Heart left ventricle (tissue), 16 donors: ENCODE measurements at places on chromosomes 6 and 20.

- DNase-seq: no peak
These were observed 189.3 kb downstream of the PREX1 start for GRCh38 chr20:48638546-48638945.

- no peak for DNase-seq
These were observed 233.0 kb upstream of the PRND start for GRCh38 chr20:4488407-4489339.

GRCh38 chr20:52482044-52482443, 290.5 kb upstream of the ZFP64 start:
- DNase-seq: no peak

DNA sequence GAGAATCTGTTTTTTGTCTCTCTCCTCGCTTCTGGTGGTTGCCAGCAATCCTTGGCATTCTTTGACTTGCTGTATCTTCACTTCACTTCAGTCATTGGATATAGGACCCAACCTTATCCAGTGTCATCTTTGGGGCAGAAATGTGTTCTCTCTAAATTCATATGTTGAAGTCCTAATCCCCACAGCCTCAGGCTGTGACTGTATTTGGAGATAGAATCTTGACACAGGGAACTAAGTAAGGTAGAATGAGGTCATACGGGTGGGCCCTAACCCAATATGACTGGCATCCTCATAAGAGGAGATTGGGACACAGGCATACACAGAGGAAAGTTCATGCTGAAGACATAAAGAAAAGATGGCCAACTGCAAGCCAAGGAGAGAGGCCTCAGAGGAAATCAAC, 51.9 kb upstream of the TPD52L1 start:
- DNase-seq: no peak

DNA sequence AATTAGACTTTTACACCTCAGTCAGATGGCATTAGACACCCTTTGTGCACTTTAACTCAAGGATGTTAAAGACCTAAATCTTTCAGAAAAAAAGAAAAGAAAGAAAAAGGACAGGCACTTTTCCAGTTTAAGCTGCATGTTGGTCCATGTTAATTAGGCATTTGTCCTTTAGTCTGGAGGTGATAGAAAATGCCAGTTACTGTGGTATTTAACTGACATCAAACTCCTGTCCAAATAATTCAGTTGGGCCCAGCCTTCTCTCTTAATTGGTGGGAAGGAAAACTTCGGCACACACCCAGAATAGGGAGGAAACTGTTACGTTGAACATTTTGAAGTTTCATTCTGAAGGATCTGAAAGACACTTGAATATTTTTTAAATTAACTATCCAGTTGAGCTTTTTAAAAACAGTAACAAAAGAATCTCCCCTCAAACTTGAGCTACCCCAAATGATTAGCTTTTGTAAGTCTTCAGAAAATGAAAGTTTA, 30.3 kb downstream of the RREB1 start:
- DNase-seq: no peak

DNA sequence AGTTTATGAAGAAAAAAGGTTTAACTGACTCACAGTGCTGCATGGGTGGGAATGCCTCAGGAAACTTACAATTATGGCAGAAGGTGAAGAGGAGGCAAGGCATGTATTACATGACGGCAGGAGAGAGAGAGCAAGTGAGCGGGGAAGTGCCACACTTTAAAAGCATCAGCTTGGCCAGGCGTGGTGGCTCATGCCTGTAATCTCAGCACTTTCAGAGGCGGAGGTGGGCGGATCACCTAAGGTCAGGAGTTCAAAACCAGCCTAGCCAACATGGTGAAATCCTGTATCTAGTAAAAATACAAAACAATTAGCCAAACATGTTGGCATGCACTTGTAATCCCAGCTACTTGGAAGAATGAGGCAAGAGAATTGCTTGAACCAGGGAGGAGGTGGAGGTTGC, 213.3 kb upstream of the THEMIS start:
- no peak for DNase-seq

DNA sequence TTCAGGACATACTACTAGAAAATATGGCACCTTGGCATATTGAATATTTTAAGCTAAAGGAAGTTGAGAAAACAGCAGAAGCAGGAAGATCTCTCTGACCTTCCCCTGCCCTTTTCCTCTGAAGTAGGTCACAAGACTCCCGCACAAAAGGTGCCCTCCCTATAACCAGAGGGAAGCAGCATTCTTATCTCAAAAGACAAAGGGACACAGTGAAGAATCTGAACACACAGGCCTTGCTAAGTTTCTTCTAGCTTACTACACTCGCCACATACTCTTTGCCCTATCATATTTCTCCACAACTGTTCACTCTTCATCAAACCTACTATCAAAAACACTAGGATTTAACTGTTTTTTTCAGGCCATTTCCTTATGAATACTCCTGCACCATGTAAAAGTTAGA, 151.2 kb downstream of the ELOVL4 start:
- no peak for DNase-seq

GRCh38 chr6:18016698-18017097, 29.3 kb upstream of the KIF13A start:
- no peak for DNase-seq

- peak; percentile 89 for DNase-seq
These were observed 44.8 kb downstream of the FGD2 start for GRCh38 chr6:37050045-37050853.

DNA sequence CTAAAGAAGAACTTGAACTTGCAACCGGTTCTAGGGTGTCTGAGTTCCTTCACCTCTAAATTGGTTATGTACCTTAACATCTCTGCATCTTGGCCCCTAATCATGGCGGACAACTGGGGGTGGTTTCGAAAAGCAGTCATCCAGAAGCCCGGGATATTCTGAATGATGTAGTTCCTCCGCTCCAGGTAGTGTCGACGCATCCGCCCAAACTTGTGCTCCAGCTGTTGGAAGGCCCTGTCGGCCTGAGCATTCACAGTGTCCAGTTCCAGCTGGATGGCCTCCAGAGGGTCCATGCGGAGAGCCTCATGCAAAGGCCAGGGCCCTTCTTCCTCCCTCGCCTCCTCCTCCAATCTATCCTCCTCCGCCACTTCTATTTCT, 887 bp downstream of the TSPYL1 start:
- DNase-seq: peak; percentile 61

DNA sequence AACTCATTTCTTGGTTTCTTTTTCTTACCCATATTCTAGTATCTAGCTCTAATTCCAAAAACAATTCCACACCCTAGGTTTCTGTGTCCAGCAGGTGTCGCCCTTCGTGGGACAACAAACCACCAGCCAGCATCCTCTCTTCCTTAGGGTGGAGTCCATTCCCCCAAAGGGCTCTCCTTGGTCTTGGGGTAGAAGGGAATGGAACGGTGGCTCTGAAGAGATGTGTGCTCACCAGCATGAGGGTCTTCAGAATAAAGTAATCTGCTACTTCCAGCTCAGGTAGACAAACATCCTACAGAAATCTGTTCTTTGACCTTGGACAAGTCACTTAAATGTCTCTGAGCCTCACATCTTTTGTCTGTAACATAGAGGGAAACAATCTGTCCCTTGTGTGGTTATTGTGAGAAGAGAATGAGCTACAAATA, 7.2 kb downstream of the HLA-DMB start:
- peak; percentile 74 for DNase-seq

DNA sequence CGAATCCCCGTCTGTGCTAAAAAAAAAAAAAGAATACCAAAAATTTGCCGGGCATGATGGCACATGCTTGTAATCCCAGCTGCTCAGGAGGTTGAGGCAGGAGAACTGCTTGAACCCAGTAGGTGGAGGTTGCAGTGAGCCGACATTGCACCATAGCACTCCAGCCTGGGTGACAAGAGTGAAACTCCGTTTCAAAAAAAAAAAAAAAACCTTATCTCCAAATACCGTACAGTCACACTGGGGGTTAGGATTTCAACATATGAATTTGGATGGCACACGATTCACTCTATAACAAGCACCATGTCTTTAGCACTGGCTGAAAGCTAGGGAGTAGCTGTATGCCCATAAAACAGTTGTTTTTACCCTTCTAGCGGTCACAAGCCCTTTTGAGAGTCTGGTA, 3.8 kb downstream of the SMIM13 start:
- DNase-seq: no peak

GRCh38 chr20:5621305-5621704, 128.9 kb upstream of the SHLD1 start:
- no peak for DNase-seq

DNA sequence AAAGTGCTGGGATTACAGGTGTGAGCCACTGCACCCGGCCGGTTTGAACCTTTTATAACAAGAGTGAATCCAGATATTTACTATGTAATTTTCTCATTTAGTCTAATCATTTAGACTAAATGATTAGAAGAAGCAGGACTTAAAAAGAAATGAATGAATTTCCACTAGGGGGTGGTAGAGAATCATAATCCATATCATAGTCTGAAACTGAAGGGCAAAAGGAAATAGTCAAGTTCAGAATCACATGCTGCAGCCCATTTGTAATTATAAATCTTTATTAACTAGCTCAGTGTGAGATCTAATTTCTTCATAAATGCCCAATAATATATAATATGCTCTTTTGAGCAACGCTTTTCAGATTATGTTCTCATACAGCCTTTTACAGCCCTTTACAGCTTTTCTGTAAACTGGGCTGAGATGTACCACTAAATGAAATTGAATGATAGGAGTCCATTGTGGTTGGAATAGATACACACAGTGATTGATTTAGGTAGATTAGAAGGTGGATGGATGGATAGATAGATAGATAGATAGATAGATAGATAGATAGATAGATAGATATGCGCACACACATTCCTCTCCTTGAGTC, 31.8 kb downstream of the PSMB9 start:
- no peak for DNase-seq

DNA sequence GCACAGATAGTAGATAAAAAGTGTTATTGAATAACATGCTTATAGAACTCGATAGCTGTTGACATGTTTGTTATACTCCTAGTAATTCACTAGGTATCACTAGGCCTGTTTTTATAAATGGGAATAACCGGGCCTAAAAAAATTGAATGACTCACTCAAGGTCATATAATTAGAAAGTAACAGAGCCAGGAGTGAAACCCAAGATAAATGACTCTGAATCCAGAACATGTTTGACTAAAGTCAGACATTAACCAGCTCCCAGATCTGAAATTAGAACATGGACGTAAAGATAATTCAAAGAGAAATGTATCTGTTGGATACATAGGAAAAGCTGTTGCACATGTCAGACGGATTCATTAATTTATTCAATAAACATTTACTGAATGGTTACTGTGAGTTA, 26.9 kb downstream of the RGS17 start:
- no peak for DNase-seq

- DNase-seq: no peak
These were observed 500.3 kb upstream of the ADGRB3 start for GRCh38 chr6:68134796-68135195.

GRCh38 chr6:137919837-137920730, 53.0 kb downstream of the TNFAIP3 start:
- no peak for DNase-seq

GRCh38 chr6:19052219-19052618, 665.1 kb downstream of the RNF144B start:
- DNase-seq: no peak

DNA sequence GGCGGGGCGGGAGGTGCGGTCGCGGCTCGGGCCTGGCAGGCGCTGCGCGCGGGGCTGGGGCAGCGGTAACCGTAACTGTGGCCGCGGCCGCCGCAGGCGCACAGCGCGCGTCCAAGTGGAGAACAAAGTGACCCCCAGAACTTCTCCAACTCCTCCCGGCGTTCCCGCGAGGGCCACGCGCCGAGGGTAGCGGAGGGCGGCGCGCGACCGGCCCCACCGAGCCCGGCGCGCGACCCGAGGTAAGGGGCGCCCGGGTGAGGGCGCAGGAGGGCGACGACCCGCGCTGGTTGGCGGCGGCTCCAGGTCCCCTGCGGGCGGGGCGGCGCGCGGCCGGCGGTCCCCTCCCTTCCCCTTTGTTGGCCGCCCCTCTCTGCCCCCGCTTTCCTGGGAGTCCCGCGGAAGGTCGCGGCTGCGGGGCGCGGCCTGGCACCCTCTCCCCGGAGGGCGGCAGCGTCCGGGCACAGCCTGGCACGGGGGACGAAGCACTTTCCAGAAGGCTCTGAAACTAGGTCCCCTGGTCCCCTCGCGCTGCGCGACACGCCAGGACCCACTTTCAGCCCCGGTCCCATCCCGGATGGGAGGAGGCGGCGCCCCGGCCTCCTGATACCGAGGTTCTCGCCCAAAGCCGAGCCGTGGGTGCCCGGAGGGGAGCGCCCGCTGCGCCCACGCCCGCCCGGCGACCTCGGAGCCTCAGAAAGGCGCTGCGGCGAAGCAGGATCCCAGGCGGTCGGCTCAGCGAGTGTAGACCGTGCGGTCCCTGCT, at the start of gene TIAM2:
TIAM2 (plus strand) TSS at position 62 of the 762 bp plus-strand sequence. CDS start 133,909 bp downstream, outside the sequence.
- no peak for DNase-seq

DNA sequence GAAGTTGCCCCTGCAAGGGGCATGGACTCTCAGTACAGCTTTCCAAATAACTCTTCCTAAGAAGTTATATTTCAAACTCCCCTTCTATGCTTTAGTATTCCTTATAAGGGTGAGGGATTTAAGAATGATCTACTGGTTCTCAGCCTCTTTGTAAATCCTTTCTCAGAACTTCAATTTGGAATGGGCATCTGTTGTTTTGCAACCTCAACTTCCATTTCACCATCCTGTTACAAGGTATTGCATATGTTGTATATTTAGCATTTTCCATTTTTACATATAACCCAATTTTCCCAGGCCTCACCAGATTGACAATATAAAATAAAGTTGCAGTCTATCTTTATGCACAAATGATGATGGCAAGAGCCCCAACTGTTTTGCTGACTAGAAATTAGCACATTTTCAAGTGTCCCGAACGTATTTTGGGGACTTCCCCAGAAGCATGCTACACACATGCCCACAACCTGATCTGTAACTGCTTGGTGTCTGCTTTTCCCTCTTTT, 154.9 kb upstream of the CARMIL1 start:
- no peak for DNase-seq

GRCh38 chr6:108105571-108105970, 31.0 kb upstream of the OSTM1 start:
- DNase-seq: no peak

DNA sequence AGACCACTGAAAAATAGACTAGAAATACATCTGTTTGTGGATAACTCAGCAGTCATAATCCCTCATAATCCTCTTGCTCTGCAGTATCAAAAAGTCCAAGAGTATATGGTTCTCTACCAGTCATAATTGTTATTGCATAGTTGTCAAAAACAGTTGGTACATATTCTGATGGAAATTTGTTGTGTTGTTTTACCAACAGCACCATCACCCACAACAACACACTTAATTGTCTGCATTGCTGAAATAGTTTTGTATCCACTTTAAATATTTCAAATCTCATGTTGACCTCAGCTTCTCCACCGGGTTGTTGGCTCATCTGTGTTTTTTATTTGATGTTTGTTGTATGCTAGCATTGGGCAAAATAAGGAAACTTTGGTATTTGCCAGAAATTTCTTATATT, 39.4 kb downstream of the ITCH start:
- DNase-seq: no peak

- DNase-seq: no peak
These were observed 13.6 kb downstream of the BNIP5 start for GRCh38 chr6:36323062-36323461.

GRCh38 chr6:10721850-10722569, 860 bp upstream of the TMEM14C start:
- DNase-seq: no peak

- DNase-seq: no peak
These were observed 21.3 kb downstream of the PLCB1 start for GRCh38 chr20:8153281-8153908.
